ENCODE measurements at places on chromosomes 2 and 18.

- DNase-seq = no peak
Observed at GRCh38 chr2:62142054-62142453, 53.9 kb upstream of the B3GNT2 start.

DNA sequence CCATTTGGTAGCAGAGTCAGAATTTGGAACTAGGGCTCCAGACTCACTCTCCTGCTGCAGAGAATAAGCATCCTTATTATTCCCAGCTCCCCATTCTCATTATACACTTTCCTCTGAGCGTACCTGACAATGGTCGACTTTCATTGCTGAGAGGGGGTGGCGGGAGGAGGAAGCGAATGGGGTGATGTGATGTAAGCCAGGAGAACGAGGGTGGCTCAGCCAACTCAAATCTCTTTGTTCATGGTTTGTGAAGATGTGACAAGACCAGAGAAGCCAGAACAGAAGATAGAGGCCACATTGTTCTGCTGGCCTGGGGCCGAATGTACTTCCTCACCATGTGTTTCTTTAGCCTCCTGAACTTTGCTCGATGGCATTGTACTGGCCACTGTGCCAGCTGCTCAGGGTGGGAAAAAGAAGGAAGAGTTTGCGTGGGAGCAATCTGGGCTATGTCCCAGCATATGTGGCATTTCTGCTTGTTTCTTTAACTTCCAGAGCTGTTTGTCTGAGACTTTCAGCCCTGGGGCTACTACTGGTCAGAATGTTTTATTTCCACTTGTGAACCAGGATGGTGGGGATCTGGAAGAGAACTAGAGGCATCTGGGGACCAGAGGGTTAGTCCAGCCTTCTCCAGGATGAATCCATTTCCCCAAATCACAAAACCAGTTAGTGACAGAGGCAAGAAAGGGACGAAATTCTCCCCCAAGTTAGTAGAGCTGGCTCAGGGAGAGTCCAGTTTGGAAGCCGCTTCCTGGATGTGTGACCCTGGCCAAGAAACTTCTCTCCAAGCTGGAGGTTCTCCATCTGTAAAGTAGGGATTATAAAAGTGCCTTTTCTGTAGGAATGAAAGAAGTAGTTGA lies 62.6 kb downstream of the MOGAT1 start:
- peak; percentile 18 for DNase-seq

GRCh38 chr2:127953849-127954248 lies 68.1 kb upstream of the AMMECR1L start:
- DNase-seq = no peak

- DNase-seq = no peak
Observed at GRCh38 chr2:106032676-106033075, 161.4 kb downstream of the UXS1 start.

DNA sequence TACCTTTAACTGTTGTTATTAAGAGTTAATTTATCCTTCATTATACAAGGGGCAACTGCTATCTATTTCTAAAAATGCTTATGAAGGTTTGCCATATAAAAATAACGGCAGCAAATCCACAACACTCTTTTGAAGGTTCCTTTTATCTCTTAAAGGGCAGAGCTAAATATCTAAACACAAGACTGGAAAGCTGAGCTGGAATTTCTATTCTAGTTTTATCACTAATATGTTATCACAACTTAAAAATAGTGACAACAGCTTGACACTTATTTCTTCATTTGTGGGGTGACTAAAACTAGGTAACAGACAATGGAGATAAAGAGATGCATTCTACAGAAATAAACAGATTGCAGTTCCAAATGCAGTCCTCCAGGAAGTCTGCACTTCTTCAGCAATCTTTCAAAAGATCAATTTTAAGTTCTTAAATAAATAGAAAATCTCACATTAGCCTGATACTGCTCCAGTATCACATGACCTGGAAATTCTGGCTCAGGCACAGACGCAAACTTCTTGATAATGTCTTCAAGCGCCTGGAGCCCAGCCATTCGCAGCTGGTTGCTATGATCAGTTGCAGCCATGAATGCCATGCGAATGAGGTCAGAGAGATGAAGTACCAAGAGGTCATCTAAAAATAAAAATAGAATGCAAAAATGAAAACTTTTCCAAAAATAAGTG lies 54.0 kb upstream of the STRN start:
- DNase-seq = no peak

- DNase-seq = no peak
Observed at GRCh38 chr2:69589973-69590652, 53.4 kb downstream of the AAK1 start.

DNA sequence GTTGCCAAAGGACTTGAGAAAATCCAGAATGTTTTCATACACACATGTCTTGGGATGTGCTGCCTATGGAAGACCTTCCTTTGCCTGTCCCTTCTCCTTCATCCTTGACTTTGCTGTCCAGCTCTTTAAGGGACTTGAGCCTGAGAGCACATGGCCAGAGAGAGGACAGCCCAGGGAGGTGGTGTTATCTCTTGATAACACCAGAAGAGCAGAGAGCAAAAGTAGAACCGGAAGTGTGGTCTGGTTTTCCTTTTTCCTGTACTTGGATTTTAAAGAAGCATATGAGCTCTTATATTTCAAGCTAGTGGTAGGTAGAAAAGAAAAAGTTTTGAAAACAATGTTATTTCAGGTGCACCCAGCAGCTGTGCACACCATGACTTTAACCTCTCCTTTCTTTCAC lies 94.1 kb upstream of the ZNF532 start:
- DNase-seq = no peak

- DNase-seq = peak; percentile 71
Observed at GRCh38 chr18:79485788-79486355, 90.1 kb downstream of the NFATC1 start.

GRCh38 chr18:66196805-66197204 lies 407.1 kb downstream of the CDH19 start:
- no peak for DNase-seq

- no peak for DNase-seq
Observed at GRCh38 chr2:218149848-218150440, 16.8 kb downstream of the CXCR1 start.

- DNase-seq = no peak
Observed at GRCh38 chr2:121128741-121129659, 156.0 kb downstream of the TFCP2L1 start.

GRCh38 chr18:9858642-9859041 lies 27.1 kb upstream of the TXNDC2 start:
- no peak for DNase-seq

DNA sequence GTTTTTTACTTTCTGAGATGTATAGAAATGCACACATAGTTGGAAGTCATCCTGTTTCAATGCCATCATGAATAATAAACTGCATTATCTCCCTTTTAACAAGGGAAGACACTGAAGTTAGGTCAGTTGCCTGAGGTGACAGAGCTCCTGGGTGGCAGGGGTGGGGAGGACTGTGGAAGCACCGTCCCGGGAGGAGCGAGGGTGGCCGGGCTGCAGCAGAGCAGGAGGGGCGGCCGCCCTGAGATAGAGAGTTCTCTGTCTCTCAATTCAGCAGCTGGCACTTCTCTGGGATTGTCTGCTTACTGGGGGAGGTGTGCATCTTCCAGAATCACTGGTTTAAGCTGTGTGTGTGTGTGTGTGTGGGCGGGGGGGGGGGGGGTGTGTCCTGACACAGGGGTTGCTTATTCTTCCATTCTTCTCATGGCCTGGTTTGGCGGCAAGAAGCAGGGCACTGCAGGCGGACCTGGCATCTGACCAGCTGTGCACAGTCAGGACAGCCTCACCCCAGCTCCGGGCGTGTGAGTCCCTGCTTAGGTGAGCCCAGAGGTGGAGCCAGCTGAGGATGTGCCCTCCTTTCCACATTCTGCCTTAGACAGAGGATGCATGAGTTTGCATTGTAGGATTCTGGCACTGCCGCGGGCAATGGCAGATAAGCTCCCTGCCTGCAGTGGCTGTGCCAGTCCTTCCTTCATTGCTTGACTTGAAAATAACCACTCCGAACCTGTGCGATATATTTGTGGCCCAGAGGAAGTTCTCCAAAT lies 40.4 kb downstream of the VWA3B start:
- no peak for DNase-seq

DNA sequence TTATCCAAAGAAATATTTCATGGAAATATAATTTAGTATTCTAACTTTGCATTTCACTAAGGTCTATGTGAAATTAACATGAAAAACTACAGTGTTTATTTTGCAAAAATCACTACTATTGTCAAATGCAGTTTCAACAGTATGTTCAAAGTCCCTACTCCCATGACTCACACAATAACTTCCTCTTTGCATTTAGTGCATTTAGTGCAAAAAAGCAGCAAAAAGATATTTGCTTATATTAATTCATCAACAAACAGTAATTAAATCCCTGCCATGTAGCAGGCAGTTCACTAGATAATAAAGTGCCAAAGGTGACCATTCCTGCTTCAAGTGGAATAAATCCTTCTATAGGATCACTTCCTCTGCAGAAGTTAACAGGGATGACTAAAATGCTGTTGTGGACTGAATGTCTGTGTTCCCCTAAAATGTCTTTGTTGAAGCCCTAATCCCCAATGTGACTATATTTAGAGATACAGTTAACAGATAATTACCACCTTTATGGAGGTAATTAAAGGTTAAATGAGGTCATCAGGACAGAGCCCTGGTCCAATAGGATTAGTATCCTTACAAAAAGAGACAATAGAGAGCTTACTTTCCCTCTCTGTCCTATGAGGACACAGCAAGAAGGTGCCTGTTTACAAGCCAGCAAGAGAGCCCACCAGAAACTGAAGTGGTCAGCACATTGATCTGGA lies 61.7 kb downstream of the STK39 start:
- DNase-seq = no peak

- no peak for DNase-seq
Observed at GRCh38 chr2:228827056-228827700, 443.9 kb downstream of the PID1 start.

GRCh38 chr18:23038712-23039111 lies 96.6 kb upstream of the CABLES1 start:
- DNase-seq = peak; percentile 3

Measured in brain pericyte (primary cell).